ENCODE measurements at places on chromosomes 1 and 21.

DNA sequence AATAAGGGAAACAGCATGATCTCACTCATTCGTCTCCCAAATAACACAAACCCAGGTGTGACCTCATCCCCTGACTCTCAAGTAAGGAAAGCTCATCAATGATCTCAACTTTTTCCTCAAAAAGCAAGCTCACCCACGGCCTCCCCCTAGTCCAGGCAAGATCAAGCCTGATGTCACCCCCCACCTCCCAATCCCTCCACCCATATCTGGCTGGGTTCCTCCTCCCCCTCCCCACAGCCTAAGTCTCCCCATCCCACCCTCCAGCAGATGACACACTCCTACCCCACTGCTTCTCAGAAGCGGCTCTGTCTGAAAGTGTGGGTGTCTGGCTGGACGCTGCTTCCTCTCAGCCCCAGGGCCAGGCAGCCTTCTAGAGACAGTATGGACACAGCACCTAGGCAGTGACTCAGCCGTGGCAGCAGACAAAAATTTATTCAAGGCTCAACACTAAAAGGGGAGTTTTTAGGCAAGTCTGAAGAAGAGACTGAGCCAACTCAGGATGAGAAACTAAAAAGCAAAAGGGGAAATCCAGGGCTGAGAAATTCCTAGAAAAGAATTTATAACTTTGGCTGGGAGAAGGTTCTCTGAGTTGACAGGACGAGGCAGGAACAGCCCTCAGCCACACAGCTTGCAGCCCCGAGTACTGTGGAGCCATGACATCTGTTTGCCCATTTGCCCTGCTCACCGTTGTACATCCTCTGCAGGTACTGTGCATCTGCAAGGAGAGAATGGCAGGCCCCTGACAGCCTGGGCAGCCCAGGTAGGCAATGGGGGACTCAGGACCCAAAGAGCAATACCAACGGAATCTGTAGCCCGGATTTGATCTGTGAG lies 81.6 kb upstream of the LRRC8D start:
- DNase-seq, result no peak

DNA sequence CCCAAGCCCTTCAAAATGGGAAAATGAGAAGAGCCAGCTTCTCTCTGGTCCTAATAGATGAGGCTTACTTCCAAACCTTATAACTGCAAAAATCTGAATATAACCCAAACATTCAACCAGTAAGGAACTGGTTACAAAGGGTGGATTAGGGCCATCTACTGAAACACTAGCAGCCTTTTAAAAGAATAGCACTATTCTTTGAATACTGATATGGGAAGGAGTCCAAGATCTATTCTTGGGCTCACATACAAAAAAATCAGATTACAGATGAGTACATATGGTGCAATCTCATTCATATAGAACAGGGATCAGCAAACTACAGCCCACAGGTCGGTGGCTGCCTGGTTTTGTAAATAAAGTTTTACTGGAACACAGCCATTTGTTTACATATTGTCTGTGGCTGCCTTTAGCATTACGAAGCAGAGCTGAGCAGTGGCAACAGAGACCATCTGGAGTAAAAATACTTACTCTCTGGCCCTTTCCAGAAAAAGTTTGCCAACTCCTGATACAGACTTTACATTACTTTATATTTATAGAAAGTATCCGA lies 167.7 kb downstream of the ZSCAN20 start:
- no peak for DNase-seq

GRCh38 chr1:76583875-76584477 lies 283.3 kb upstream of the ST6GALNAC5 start:
- no peak for DNase-seq

- no peak for DNase-seq
These were observed 58.2 kb upstream of the FOXD3 start for GRCh38 chr1:63264161-63264560.

DNA sequence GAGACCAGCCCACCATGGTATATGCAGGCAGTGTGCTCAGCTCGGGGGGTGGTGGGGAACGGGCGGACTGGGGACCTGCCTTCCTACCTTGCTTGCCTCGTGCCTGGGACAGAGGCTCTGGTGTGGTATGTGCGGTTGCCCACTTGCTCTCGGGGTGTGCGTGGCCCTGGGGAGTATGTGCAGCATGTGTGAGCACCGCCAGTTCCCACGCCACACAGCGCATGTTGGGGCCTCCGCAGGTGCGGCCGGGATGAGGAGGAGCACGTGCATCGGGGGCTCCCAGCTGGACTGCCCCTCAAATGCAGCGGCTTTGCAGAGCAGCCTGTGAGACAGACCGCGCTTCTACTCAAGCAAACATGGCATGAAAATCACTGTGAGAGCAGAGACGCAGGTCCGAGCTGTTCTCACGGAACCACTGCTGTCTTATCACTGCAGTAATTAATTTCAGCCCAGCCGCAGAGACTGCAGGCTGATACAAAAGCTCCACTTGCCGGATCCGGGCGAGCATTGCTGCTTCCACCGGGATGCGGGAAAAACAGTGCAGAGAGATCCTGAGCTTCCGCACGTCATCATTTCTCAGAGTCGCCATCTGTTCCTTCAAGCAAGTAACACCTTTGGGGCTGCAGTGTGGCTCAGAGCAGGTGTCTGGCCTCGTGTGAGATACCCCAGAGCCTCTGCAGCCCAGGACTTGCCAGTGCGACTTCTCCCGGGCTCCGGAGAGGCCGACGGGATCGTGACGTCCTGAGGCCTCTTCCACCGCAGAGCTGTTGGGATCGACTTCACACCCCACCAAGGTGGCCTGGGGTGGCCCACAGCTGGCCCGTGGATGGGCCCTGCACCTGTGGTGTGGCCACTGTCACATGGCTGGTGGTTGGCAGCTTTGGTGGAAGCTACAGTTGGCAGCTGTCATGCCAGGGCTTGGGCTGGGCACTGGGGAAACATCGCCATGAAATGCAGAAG lies 92.6 kb upstream of the ACTRT2 start:
- DNase-seq, result no peak

DNA sequence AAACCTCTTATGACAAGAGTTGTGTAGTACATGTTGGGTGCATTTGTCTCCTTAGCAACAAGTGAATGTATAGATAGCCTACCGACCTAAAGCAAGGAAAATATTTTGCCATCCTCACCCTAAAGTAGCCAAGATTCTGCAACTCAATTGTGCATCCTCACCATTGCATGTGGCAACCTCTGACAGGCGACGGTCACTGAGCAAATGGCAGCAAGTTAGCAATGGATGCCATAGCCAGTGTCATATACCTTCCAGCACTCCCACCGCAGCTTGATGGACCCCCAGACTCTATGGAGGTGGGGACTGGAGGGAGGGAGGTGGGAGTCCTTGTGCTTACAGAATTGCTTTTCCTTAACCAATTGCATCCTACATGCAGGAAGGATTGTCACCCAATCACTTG lies 17.0 kb downstream of the PROX1 start:
- DNase-seq, result no peak

DNA sequence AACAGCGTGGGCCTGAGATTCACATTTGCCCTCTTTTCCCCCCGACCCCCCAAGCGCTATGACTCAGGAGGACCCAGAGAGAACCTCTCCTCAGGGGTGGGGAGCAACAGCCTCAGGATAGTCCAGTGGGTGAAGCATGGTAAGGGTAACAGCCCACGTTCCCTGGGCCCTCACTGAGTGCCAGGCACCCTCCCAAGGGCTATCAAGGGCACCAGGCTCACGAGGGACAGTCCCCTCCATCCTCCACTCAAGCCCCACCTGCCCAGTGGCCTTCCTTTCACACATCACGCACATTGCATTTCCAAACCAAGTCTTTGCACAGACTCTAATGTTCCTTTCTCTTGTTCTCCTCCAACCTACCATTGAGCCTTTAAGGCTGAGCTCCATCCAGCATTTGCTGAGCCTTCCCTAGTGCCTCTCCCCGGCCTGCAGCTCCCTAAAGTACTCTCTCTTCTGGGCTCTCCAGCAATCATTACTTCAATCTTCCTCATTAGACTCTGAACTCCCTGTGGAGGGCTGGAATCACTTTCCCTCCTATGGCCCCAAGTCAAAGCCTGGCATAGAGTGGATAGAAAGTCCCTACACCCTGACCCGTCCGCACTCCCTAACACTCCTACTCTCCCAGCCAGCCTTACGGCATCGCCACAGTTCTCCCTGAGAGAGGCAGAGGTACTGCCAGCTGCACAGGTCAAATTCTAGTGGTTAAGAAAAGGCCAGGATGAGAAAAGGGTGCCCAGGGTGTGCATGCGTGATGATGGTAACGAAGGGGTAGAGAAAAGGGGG lies 1.0 kb downstream of the AKR7A2 start:
- DNase-seq, result no peak

DNA sequence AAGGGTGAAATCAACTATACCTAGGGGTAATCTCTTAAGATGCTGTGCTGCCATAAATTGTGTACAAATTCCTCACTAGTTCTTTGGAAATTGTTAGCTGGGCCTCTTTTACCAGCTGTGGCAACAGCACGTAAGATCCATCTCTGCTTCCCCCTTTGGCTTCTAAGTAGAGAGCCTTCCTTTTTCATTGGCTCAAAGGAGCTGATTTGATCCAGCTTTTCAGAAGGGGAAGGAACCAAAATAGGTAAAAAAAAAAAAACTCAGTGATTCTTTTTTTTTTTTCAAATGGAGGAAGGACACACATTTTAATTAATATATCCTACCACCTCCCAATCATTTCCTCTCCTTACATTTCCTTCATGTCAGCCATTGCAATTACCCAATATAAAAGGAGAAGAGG lies 4.0 kb upstream of the RCAN1 start:
- DNase-seq, result no peak

GRCh38 chr1:105083611-105084010 lies 1333.9 kb downstream of the AMY1C start:
- no peak for DNase-seq

- DNase-seq, result no peak
These were observed 28.3 kb downstream of the CFH start for GRCh38 chr1:196680107-196680506.

DNA sequence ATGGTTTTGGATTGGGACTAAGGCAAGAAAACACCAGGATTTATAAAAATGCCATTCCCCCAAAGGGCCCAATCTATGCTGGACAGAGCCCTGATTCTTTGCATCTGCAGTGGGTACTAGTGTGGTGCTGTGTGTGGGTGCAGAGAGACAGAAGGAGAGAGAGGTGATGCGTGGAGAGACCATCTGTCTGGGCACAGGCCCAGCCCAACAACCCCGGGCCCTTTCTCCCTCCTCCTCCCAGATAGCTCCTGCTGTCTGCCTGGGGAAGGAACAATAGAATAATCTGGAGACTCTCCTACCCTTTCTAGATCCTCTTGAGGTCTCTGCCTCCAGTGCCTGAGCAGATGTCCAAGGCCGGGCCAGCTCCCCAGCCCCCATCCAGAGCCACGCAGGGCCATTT lies 15.1 kb downstream of the KIAA1614 start:
- no peak for DNase-seq

GRCh38 chr1:13617108-13617507 lies 33.5 kb downstream of the PDPN start:
- no peak for DNase-seq

GRCh38 chr1:59125676-59126320 lies 171.1 kb upstream of the FGGY start:
- no peak for DNase-seq

DNA sequence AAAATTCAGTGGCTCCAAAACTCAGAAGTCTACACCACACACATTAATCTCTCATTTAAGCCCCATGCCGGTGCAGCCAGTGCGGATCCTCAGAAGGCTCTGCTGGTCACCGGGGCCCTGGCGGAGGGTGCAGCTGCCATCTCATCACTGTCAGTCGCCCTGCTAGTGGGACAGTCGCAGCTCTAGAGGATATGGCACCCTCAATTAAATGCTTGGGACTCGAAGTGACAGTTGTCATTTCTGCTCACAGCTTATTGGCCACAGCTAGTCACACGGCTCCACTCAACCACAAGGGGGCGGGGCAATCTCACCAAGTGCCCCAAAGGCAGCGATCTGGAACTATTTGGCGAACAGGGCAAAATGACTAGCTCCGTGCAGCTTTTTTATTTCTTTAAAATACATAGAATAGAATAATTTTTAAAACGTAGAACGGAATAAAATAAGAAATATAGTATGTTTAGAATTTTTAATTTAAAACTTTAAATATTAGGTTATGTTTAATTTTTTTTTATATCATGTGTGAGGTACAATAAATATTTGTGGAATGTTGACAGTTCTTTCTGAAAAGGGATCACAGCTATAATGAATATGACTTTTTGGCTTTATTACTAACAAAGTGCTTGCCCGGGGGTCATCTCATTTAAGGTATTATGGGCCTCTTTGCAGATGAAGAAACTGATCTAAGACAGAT lies 8.0 kb upstream of the MAN1C1 start:
- DNase-seq, result peak; percentile 63

- DNase-seq, result no peak
These were observed 993 bp downstream of the DDX59 start for GRCh38 chr1:200668514-200669313.

GRCh38 chr1:115567431-115567830 lies 74.3 kb upstream of the VANGL1 start:
- DNase-seq, result no peak
